ENCODE measurements at places on chromosomes 3 and 15.

DNA sequence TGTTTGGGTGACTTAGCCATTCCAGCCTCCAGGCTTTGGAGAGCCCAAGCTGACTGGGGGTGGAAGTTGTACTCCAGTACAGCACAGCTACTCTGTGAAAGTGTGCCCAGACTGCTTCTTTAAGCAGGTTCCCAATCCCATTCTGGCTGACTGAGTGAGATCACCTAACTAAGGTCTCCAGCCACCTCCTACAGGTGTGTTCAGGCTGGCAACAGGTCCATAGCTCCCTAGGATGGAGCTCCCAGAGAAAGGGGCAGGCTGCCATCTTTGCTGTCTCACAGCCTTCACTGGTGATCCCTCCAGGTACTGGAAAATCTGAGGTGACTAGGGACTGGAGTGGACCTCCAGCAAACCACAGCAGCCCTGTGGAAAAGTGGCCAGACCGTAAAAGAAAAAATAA, 445.3 kb upstream of the KCNMB2 start:
- DNase-seq, result no peak

- no peak for DNase-seq
Observed at GRCh38 chr3:195052939-195053338, 218.0 kb downstream of the XXYLT1 start.

GRCh38 chr3:114128231-114128630, 50.6 kb downstream of the DRD3 start:
- no peak for DNase-seq

DNA sequence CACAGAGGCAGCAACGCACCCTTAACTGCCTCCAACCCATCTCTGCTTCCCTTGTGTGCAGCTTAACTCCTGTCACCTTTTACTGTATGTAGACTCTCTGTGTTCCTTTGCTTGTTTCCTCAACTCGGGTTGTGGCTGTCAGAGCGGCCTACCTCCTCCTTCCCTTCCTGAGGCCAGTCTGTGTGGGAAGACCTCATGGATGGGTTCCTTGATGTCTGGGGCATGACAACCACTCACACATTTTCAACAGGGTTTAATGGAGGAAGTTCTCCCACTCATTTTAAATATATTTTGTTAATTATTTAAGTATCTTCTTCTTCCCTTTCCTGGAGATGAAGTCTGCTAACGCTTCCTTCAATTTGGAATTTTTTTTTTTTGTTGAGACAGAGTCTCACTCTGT, 1.8 kb upstream of the CSPG5 start:
- DNase-seq, result no peak

DNA sequence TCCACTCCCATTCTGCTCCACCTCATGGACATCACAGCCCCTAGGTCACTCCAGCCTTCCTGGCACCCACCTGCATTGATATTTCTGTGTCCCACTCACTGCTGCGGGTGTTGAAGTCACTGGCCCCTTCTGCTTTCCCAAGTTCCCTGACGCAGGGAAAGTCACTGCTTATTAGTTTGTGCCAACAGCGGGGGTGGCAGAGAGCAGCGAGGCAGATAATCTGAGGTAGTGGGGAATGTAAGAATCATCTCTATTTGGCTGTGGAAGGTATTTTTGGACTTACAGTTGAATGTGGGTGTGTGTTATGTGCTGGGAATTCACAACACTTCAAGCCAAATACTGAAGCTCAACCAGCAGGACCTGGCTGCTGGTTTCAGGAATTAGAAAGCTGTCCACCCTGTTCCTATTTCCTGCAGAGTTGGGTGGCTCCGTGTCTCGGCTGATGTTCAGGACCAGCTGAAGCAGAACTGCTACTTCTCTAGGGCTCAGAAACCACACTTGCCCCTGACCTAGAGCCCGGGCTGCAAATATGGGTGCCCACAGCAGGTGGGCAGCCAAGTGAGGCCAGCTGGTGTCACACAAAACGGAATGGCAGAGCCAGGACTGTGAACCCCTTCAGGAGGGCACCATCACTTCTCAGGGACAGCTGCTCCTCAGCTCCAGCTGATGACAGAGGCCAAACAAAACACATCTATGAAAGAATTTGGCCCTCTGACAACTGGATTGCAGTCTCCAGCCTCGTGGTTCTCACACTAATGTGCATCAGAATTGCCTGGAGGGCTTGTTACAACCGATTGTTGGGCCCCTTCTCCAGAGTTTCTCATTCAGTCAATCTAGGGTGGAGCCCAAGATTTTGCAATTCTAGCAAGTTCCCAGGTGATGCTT, 57.7 kb downstream of the SEMA5B start:
- DNase-seq, result no peak

- DNase-seq, result no peak
Observed at GRCh38 chr15:67133738-67134066, 68.3 kb downstream of the SMAD3 start.

- no peak for DNase-seq
Observed at GRCh38 chr3:62911526-62911925, 36.3 kb upstream of the CADPS start.

DNA sequence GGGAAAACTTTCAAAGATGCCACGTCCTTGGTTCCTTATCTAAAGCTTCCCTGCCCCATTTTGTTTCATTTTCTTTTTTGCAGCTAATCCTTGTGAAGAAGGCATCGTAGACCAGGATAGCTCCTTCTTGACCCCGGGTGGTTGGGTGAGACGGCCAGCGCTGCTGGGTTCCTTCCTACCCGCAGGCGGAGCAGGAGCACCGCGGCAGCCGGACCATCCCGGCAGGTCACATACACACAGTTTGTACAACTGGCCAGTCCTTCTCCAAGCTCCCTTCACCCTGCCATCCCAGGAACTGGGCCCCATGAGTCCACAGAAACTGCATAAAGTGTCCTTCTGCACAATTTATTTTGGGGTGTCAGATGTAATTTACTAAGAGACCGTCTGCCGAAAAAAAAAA, 83.9 kb downstream of the MEGF11 start:
- DNase-seq, result no peak

GRCh38 chr3:58657571-58658141, 8.9 kb downstream of the FAM3D start:
- DNase-seq, result no peak

- no peak for DNase-seq
Observed at GRCh38 chr3:52469001-52469400, 13.6 kb downstream of the NISCH start.

DNA sequence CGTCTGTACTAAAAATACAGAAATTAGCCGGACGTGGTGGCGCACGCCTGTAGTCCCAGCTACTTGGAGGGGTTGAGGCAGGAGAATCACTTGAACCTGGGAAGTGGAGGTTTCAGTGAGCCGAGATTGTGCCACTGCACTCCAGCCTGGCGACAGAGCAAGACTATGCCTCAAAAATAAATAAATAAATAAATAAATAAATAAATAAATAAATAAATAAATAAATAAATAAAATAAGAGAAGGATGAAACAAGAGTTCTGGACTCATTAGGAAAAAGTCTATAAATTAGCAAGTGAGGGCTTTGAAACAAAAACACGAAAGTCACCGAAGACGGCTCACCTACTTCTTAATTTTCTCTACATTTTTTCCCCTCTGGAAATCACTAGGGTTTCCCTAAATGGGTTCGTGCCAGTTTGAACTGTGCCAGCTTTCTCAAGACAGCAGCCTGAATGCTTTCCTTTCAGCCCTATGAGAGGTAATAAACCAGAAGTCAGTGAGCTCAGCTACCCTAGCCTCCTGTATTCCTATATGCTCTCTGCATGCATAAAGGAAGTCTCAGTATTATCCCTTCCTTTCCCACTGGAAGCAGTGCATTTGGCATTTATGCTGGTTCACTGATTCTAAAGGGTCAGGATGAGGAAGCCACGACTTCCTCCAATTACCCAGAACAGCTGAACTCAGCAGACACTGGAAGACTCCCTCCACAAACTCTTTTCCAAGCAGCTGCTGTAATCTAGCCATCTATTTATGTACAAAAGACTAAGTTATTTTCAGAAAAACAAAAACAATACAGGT, 266.9 kb downstream of the ZBBX start:
- no peak for DNase-seq

GRCh38 chr15:53658255-53658654, 101.2 kb downstream of the WDR72 start:
- DNase-seq, result peak; percentile 37

- DNase-seq, result no peak
Observed at GRCh38 chr3:183824761-183825455, 469 bp downstream of the MAP6D1 start.

- no peak for DNase-seq
Observed at GRCh38 chr3:4061195-4061594, 242.0 kb upstream of the SETMAR start.

DNA sequence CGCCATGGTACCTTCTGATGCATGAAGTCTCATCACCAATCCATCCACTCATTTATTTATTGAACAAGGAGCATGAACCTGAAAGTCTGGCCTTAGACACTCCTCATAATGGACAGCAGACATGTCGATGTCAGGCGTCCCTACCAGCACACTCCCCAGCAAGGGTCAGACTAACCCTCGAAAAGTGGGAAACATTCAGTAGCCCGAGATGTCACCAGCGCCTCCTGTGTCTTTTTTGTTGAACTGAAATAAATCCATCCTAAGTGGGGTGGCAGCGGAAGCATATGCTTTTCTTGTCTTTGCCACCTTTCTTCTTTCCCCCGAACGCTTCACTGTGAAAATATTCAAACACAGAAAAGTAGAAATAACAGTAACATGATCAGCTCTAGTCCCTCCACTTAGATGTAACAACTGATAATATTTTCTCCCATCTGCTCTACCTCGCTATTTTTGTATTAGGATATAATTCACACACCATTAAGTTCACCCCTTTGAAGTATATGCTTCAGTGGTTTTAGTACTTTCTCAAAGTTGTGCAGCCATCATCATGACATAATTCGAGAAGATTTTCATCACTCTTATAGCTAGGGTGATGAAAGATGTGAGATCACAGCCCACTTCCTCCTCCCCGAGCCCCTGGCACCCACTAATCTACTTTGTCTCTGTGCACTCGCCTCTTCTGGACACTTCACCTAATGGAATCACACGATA, 121.6 kb downstream of the ADAMTS17 start:
- DNase-seq, result no peak

DNA sequence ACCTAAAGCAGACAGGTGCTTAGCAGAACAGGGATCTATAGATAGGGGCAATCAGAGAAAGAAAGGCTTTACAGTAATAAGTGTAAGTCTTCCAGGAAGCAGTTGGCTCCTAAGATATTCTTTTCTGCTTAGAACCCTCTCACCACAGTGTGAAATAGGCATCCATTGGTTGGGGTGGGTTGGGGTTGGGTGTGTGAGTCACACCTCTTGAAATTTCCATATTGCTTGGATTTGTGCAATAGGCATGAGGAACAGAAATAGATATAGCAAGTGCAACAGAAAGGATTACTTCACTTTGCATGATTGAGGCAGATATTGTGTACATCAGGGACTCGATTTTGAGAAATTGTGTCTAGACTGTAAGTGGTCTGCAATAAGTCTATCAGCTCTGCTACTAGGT, 200.1 kb upstream of the GAP43 start:
- no peak for DNase-seq

GRCh38 chr15:34850121-34850520, 54.8 kb upstream of the ACTC1 start:
- DNase-seq, result peak; percentile 34

GRCh38 chr3:195601382-195601781, 17.6 kb upstream of the APOD start:
- no peak for DNase-seq

DNA sequence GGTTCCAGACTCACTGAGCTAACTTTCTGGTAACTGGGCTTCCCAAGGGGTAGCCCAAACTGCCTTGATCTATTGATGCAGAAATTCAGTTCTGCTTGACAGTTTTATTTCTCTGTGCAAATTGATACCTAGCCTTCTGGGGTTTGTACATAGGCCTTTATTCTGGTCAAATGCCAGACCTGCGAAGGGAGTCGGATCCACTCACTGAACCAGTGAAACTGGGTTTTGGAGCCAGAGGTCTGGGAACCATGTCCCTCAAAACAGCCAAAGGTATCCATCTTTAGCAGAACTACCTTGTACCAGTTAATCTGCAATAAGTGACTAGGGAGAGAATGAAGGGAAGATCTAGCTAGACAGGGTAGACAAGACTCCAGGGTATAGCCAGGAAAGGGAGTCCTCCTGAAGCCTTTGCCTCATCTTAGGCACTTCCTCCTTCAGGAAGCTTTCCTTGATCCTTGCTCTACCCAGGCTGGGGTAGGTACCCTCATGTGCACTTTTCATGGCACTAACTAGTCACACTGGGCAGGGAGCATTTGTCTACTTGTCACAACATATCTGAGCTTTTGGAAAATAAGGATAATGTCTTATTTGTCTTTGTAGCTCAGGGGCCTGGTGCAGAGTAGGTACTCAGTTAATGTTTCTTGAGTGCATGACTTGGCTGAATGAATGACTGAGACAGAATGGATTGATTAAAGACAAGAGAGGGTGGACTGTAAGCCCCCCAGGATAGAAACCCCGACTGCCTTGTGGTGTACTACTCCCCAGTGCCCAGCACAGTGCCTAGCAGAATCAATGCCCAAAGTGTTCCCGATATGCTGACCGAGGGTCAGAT, 1.4 kb upstream of the SNX33 start:
- DNase-seq, result no peak

GRCh38 chr15:41606997-41607396, 48.0 kb downstream of the TYRO3 start:
- DNase-seq, result no peak

DNA sequence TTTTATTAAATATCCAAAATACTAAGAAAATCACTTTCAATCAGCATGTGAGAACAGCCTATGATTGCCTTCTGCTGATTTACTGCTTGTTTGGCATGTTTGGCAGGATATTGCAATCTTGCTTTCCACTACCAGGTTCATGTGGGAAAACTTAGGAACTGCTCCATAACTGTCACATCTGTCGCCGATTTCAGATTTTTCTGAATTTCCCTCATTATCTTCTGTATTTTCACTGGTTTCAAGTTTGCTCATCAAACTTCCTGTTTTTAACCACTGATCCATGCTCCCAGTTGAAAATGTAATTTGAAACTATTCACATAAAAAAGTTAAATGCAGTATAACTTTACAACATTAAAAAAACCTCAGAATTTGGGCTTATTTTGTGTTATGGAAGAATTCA, 93.0 kb downstream of the NFKBIZ start:
- no peak for DNase-seq

GRCh38 chr3:57815036-57815435, 58.9 kb downstream of the SLMAP start:
- no peak for DNase-seq
